ENCODE measurements at places on chromosomes 1 and 21.

- DNase-seq, result no peak
These were observed 2.1 kb downstream of the ETV3 start for GRCh38 chr1:157136133-157136532.

GRCh38 chr1:158140764-158141192 lies 39.9 kb upstream of the CD1D start:
- DNase-seq, result no peak

- DNase-seq, result no peak
These were observed 53.4 kb downstream of the FRRS1 start for GRCh38 chr1:99713006-99713405.

GRCh38 chr1:187696073-187696472 lies 867.3 kb downstream of the PLA2G4A start:
- DNase-seq, result no peak

DNA sequence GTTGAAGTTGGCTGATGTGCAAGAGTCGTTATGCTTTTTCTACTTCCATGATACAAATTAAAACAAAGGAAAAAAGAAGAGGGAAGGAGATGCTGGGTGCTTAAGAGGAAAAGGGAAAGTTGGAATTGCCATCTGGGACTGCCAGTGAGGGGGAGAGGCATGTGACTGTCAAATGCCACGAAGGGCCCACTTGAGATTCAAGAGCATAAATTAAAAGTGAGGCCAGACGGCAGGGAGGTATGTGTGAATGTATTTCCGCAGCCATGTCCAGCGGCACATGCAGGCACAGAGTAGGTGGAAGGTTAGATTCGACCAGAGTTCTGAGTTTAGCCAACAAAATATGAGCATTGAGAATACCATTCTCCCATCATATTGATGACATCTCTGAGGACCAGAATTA lies 32.0 kb downstream of the NFASC start:
- no peak for DNase-seq

GRCh38 chr1:198907423-198907746 lies 268.5 kb downstream of the PTPRC start:
- no peak for DNase-seq

GRCh38 chr1:53400761-53401674 lies 58.2 kb upstream of the DMRTB1 start:
- no peak for DNase-seq

DNA sequence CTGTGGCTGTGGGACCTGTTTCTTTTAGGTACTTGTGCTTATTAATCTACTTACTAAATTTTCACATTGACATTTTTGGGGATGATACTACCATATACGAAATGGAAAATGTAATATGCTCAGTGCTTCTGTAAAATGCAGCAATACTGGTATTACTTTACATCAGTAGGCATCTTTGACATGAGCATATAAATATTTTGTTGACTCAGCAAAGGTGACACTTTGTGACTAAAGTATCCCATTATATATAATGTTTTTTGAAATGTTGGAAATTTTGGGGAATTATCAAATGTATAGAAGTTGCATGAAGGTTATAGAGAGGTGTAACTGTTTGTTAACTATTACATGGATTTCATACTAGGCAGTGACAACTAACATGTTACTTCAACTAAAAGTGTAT lies 2.3 kb upstream of the FAM177B start:
- no peak for DNase-seq

DNA sequence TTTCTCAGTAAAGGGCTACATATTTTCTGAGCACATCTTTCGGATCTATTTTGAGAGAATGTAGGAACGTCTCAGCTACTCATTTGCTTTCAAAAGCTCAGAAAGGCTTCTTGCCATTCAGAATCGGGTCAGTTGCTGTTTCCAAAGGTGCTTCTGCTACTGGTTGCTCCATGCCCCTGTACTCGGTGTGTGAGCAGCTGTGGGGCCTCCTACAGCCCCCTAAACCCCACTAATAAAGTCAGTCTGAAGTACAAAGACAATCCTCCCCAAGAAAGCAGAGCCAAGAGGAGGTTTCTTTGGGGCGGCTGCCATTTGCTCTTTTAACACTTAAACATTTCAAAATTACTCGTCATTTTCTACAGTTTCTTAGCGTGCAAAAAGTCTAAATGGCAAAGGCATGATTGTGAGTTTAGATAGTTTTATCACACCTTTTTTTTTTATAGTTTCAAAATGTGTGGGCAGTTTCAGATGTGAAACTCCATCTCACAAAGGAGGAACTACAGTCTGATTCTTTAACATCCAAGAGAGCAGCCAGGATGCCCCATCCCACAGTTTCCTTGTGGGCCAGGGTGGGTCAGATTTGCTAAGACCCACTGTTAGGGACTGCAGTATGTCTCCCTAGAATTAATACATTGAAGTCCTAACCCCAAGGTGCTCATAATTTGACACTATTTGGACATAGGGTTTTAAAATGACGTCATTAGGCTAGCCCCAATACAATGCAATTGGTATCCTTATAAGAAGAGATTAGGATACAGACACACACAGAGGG lies 4.1 kb downstream of the RUNX1 start:
- DNase-seq, result no peak

DNA sequence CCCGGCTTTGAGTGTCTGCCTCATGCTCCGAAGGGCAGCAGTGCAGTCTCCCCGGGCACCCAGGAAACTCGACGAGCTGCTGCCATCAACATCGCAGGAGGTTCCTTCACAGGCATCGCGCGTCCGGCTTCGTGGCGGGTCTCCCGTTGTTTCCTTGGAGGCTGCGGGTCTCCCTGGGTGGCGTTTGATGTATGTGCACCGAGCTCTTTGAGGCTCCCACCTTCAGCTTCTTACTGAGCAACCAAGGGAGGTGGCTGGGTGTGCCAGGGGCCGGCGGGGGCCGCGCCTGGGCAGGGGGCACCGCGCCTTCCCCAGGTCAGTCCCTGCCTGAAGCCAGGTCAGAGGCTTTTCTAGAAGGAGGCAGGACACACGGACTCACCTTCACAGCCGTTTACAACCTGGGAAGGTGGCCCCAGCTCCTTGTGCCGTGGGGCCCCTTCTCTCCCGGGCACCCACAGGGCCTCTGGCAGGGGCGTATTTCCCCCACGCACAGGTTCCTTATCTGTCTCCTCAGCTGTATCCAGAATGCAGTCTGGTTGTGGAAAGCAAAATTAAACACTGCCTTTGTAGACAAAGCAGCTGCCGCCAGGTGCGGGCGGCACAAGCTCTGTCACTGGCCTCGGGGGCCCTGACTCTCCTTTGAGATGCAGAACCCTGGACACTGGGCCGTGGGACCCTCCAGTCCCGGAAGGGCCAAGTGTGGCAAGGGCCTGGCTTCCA lies 21.7 kb upstream of the PEX10 start:
- DNase-seq, result no peak

DNA sequence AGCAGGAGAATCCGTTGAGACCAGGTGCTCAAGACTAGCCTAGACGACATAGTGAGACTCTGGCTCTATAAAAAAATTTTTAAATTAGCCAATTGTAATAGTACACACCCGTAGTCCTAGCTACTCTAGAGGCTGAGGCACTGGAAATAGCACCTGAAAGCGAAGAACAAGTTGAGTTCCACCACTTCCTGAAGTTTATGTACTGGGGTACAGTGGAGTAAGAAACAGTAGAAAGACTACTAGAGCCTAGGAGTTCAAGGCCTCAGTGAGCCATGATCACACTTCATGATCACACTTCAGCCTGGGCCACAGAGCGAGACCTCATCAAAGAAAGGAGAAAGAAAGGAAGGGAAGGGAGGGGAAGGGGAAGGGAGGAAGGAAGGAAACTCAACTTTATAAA lies 19.8 kb downstream of the RSBN1 start:
- DNase-seq, result no peak

- no peak for DNase-seq
These were observed 422 bp upstream of the RSBN1 start for GRCh38 chr1:113812661-113813135.

- DNase-seq, result no peak
These were observed 143.2 kb upstream of the DMRTA2 start for GRCh38 chr1:50566405-50566804.

GRCh38 chr1:155184351-155184811 lies 10.7 kb downstream of the TRIM46 start:
- DNase-seq, result no peak

DNA sequence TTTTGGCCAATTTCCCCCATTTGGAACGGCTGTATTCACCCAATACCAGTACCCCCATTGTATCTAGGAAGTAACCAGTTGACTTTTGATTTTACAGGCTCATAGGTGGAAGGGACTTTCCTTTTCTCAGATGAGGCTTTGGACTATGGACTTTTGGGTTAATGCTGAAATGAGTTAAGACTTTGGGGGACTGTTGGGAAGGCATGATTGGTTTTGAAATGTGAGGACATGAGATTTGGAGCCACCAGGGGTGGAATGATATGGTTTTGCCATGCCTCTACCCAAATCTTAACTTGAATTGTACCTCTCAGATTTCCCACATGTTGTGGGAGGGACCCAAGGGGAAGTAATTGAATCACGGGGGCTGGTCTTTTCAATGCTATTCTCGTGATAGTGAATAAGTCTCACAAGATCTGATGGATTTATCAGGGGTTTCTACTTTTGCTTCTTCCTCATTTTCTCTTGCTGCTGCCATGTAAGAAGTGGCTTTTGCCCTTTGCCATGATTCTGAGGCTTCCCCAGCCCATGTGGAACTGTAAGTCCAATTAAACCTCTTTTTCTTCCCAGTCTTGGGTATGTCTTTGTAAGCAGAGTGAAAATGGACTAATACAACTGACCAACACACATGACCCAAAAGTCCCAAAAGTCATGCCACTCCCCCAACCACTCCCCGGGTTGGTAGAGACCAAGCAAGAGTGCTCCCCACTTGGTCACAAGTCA lies 35.4 kb upstream of the ZNF496 start:
- DNase-seq, result no peak

DNA sequence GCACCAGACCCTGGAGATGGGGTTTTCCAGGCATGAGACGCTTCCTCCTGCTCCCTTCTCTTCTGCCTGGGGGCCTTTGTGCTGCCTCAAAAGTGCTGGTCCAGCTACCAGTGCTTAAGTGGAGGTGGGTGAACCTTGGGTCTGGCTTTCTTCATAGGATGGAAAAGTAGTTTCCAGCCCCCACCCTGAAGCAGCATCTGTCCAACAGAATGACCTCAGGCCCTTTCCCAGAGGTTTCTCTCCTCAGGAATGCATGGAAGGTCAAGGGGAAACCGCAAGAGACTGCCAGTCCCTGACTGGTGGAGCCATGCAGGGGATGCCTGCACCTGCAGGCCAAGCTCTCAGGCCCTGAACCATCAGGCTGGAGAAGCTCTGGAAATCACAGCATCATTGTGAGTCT lies 63.8 kb downstream of the HMGB4 start:
- DNase-seq, result no peak

DNA sequence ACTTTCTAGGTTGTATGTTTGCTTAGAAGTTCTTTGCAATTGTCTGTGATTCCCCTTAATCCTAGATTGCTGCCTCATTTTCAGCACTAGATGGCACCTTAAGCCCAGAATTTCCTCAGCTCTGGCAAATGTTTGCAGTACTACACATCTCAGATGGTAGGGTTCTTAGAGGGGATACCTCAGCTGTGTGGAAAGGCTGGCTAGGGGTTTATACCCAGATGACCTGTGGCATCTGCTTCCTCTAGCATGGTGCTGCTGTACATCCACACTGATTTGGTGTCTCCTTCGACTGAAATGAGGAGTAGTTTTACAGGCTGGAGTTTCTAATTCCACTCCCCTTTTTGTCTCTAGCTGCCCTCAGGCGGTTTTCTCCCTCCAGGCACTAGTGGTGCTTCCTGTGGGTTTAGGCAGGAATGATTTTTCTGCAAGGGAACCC lies 23.5 kb downstream of the ASB17 start:
- peak; percentile 6 for DNase-seq

DNA sequence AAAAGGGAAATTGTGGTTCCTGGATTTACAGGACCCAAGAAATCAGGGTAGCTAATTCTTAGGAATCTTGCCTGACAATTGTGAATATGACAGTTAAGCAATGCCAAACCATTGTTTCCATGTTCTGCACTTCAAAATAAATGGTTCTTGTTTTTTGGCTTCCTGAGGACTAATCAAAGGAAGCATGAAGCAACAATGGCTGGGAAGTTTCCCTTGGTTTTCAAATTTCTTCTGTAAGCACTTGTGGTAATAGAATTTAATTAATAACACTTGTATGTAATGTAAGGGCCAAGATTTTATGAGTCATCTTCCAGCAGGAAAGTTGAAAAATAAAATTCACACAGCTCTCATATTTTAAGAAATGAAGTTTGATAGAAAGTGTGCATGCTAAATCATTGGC lies 31.7 kb downstream of the JAM2 start:
- no peak for DNase-seq

DNA sequence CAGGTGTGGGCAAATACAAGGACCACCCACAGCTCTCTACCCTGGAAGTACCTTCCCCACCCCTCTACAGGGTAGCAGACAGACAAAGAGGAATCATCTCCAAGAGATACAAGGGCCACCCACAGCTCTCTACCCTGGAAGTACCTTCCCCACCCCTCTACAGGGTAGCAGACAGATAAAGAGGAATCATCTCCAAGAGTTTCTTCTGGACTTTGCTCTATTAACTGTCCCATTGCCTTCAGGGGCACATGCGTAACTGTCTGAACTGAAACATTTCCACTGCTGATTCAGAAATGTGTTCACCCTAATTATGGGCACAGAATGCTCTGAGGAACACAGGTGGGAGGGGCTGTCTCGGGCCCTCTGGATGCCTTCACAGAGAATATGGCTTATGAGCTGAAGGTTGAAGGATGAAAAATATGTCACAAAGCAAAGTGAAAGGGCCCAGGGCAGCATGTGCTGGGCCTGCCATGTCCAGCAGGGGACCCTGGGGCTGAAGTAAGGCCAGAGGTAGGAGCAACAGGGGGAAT lies 43.9 kb downstream of the ZNF281 start:
- no peak for DNase-seq

- no peak for DNase-seq
These were observed 10.9 kb downstream of the RNF11 start for GRCh38 chr1:51247022-51247421.
